ENCODE measurements at places on chromosomes 12 and 14.

DNA sequence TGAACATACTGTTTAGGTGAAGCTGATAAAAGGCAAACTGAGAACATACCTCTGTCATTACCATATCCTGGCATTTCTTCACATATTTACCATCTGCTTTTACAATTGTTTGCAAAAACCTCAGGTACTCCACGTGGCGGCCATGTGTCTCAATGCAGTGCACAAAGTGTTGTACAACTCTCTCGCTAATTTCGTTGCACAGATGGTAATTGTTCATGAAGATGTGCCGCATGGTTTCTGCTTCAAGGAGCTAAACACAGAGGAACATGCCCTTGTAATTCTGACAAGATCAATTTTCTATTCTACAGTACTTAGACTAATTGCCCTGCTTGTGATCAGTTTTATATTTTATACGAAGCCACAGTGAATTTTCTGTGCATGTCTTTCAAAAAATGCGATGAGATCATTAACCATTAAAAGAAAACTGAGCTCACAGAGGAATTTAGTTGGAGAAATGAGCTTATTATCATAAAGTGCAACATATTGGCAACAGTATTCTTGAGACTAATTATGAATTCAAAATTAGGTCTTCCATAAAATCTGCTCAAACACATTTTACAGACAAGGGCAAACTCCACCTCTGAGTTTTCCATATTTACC, 233.8 kb downstream of the ITPR2 start:
- DNase-seq, result no peak

GRCh38 chr14:57835766-57836165, 30.1 kb downstream of the SLC35F4 start:
- no peak for DNase-seq

GRCh38 chr14:104993808-104994591, 8.4 kb downstream of the CLBA1 start:
- DNase-seq, result no peak

DNA sequence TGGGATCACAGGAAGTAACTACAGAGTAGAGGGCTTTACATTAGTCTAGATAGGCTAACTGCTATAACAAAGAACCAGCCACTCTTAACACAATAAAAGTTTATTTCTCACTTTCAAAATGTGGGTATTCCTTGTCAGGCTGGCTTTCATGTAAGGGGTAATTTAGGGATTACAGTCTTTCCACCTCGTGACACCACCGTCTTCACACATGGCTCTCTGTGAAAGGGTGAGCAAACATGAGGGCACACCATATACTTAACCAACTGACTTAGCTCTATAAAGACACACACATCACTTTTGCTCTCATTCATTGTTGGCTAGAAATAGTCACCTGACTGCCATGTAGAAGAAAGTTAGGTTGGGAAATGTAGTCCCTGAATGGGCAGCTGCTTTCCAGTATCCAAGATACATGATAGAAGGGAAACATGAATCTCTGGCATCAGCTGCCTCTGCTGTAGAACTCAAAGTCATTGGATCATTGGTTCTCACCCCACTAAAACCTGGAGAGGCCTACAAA, 66.1 kb upstream of the CRY1 start:
- DNase-seq, result no peak

GRCh38 chr14:101083564-101084435, 180.3 kb upstream of the RTL1 start:
- DNase-seq, result no peak

GRCh38 chr14:102430212-102430908, 67.6 kb downstream of the TECPR2 start:
- no peak for DNase-seq
